GM23338 (cell line): ENCODE measurements at places on chromosomes 3 and 15. TPM values are rescaled to one million over a fixed set of nuclear protein-coding genes. Genes with fewer than 3 reads are reported as not detected.

GRCh38 chr3:56320883-56321282, 147.4 kb downstream of the ERC2 start:
- no peaks in the 10 kb centered on the region for H3K27me3 ChIP-seq
- no peak for DNase-seq
- no peak overlapping the region for H3K4me3 ChIP-seq

DNA sequence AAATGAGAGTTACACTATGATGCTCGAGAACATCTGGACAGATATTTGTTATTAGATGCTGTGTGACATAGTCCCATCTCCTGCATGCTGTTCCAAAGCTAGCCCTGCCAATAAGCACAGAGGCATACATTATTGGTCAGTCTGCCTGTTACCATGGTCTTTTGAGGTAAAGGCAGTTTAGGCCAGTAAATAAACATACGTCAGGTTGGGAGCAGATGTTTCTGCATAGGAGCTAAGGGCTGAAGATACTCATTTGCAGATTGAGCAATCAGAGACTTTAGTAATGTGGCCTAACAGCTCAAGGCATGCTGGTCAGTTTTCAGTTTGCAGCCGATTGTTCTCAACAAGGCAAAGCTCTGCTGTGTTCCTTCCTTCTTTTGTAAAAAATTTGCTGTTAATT, 192.9 kb downstream of the ADAMTSL3 start:
- H3K36me3 ChIP-seq = no peaks in the 10 kb centered on the region
- DNase-seq = no peak
- H3K4me1 ChIP-seq = no peaks in the 10 kb centered on the region
- no peak overlapping the region for H3K4me3 ChIP-seq

GRCh38 chr15:71080705-71081104, 34.6 kb upstream of the THSD4 start:
- peaks cover 27% of the 10 kb centered on the region for H3K27me3 ChIP-seq
- H3K27ac ChIP-seq = no peak overlapping the region
- DNase-seq = no peak
- peaks cover 10% of the 10 kb centered on the region for H3K4me1 ChIP-seq
- no peaks in the 10 kb centered on the region for H3K36me3 ChIP-seq
- H3K4me3 ChIP-seq = no peak overlapping the region

DNA sequence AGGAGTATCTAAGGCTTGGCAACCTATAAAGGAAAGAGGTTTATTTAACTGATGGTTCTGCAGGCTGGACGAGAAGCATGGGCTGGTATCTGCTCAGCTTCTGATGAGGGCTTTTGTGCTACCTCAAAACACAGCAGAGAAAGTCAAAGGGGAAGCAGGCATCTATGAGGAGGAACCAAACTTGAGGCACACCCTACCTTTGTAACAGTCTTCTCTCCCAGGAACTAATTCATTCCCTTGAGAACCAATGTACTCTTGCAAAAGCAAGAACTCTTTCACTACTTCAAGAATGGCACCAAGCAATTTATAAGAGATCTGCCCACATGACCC, 109.0 kb downstream of the CGGBP1 start:
- H3K27ac ChIP-seq = no peak overlapping the region
- no peaks in the 10 kb centered on the region for H3K4me1 ChIP-seq
- no peaks in the 10 kb centered on the region for H3K36me3 ChIP-seq
- H3K4me3 ChIP-seq = no peak overlapping the region

DNA sequence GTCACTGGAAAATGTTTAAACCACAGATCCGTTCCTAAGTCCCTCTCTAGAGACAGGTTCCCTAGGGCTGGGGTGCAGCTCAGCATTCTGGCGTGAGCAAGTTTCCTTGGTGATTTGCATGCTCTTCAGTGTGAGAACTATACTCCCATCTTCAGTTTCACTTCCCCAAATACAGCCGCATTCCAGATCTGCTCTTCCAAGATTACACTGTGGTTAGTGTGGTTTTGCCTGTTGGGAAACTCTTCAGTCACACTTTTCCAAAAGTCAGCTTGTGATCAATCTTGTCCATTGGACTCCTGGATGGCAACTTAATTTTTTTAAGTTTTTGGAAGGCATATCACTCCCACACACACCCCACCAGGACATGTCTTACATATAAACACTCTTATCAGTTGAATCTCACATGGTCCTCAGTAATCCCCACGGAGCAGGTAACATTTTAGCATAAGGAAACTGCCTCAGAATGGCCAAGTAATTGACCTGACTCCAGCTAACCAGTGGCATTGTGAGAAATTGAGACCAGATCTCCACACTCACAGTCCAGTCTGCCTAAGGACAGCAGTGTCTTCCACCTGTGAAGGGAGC, 33.5 kb upstream of the PTPN23 start:
- H3K27me3 ChIP-seq = no peaks in the 10 kb centered on the region
- H3K36me3 ChIP-seq = no peaks in the 10 kb centered on the region
- H3K4me1 ChIP-seq = no peaks in the 10 kb centered on the region
- no peak overlapping the region for H3K4me3 ChIP-seq

The ADAMTSL3 gene
- total RNA-seq = 0.35 and 0.87 TPM in 2 replicates

The SERP1 gene
- 214 and 252 TPM in 2 replicates for total RNA-seq

- H3K36me3 ChIP-seq = no peaks in the 10 kb centered on the region
- H3K4me3 ChIP-seq = no peak overlapping the region
- peaks cover 35% of the 10 kb centered on the region for H3K27me3 ChIP-seq
- H3K27ac ChIP-seq = no peak overlapping the region
- H3K4me1 ChIP-seq = peaks cover under 1% of the 10 kb centered on the region; the same call in 1 of the 2 replicates
- no peak for DNase-seq
Measured at GRCh38 chr3:14806641-14807263, 12.0 kb upstream of the FGD5 start.

- H3K27me3 ChIP-seq = no peaks in the 10 kb centered on the region
- no peak for DNase-seq
- no peak overlapping the region for H3K27ac ChIP-seq
- no peaks in the 10 kb centered on the region for H3K36me3 ChIP-seq
- H3K4me3 ChIP-seq = no peak overlapping the region
Measured at GRCh38 chr3:80733522-80734176, 965.9 kb upstream of the ROBO1 start.

DNA sequence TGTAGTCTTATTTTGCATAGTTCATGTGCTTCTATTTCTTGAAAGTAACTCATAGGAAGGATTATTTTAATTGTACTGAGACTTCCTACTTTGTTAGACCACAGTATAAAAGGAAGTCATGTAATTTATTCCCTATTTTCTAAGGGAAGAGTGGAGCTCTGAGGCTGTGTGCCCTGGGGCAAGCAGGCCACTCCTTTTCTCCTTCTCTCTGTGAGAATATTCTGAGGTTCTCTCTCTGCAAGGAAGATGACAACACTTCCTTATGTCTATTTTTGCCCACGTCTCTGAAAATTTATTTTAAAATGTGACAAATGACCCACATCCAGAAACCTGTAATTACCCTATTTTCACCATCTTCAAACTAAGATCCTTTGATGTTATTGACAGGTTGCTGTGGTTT, 11.0 kb downstream of the KCTD6 start:
- no peak overlapping the region for H3K4me3 ChIP-seq
- DNase-seq = no peak
- no peak overlapping the region for H3K27ac ChIP-seq
- H3K36me3 ChIP-seq = no peaks in the 10 kb centered on the region

DNA sequence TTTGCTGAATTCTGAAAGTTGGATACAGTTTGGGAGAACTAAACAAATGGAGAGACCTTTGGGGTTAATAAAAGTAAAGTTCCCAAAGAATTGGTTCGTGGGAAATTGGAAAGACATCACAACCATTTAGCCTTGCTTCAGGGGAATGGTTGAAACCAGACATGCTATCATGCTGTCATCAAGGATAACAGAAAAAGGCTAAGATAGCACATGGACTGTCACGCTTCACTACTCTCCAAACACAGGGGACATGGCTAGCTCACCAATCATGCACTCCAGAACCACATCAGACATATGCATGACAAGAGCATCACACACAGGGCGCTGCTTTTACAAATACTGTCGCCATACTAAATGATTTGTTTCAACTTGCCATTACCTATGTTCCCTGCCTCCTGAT, 671.7 kb upstream of the ROBO1 start:
- H3K27me3 ChIP-seq = no peaks in the 10 kb centered on the region
- no peaks in the 10 kb centered on the region for H3K36me3 ChIP-seq
- no peak for DNase-seq
- H3K4me3 ChIP-seq = no peak overlapping the region
- H3K27ac ChIP-seq = no peak overlapping the region

DNA sequence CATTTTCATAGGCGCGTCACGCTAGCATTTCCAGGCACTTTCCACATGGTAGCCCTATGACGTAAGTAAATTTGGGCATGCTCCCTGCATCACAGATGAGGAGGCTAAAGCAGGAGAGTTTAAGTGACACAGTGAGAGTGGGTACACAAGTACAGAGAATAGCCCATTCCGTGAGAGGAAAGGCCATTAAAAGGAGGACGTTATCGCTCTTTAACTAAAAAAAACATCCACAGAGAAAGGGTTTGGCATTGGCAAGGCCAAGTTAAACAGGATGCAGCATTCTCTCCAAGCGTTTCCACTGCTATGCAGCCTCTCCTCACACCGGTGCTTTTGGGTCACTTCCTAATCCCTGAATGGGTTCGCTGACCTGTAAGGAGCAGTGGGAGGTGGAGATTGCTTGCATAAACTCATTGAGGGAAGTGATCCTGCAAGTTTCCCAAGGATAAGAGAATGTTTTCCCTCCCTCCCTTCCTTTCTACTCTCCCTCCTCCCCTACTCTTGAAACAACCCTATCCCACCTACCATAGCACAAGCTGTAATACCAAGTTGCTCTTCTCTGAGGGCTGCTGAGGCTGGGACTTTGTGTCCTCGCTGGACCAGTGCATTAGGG, 147.7 kb downstream of the VGLL4 start:
- no peaks in the 10 kb centered on the region for H3K27me3 ChIP-seq
- H3K27ac ChIP-seq = peak overlapping the region; percentile 47
- no peaks in the 10 kb centered on the region for H3K36me3 ChIP-seq

GRCh38 chr15:101004500-101004899, 85.3 kb downstream of the LRRK1 start:
- H3K4me1 ChIP-seq = peaks cover 25% of the 10 kb centered on the region
- peaks cover 6% of the 10 kb centered on the region for H3K27me3 ChIP-seq
- H3K27ac ChIP-seq = no peak overlapping the region
- no peaks in the 10 kb centered on the region for H3K36me3 ChIP-seq
- no peak for DNase-seq

The FANCD2OS gene
- not detected in 2 replicates for total RNA-seq

The DOCK3 gene
- 5.6 and 6.1 TPM in 2 replicates for total RNA-seq

DNA sequence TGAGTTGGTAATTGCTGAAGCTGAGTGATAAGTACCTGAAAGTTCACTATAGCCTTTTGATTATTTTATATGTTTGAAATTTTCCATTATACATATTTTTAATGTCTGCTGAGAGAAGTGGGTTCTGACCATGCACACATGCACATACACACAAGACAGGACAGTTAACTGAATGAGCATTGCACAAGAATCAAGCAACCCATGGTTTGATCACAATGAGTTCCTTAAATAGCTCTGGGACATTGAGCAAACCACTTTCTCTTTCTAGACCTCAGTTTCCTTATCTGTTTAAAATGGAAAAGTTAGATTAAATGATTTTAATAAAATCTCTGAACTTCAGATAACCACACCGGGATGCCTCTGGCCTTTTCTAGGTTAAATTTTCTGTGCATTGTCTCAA, 26.7 kb downstream of the SNTN start:
- no peaks in the 10 kb centered on the region for H3K36me3 ChIP-seq
- H3K27me3 ChIP-seq = no peaks in the 10 kb centered on the region
- H3K4me1 ChIP-seq = no peaks in the 10 kb centered on the region
- H3K4me3 ChIP-seq = no peak overlapping the region
- no peak overlapping the region for H3K27ac ChIP-seq

DNA sequence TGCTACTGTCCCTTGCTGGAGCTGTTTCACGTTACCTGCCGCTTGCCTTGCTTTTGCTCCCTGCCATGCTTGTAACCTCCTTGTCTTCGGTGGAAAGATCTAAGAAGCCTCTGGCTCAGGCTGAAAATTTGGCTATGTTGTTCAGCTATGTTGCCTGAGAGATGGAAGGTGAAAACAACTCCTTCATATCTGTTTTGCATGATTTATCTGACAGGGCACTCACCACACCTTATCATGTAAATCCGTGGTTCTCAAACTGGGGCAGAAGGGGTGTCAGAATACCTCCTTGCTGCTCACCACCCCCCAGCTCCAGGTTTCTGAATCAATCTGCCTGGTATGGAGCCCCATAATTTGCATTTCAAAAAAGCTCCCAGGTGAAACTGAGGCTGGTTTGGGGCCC, 6.5 kb upstream of the CORO2B start:
- H3K27me3 ChIP-seq = peaks cover 17% of the 10 kb centered on the region
- H3K27ac ChIP-seq = no peak overlapping the region
- no peak overlapping the region for H3K4me3 ChIP-seq
- no peak for DNase-seq
- H3K36me3 ChIP-seq = no peaks in the 10 kb centered on the region

DNA sequence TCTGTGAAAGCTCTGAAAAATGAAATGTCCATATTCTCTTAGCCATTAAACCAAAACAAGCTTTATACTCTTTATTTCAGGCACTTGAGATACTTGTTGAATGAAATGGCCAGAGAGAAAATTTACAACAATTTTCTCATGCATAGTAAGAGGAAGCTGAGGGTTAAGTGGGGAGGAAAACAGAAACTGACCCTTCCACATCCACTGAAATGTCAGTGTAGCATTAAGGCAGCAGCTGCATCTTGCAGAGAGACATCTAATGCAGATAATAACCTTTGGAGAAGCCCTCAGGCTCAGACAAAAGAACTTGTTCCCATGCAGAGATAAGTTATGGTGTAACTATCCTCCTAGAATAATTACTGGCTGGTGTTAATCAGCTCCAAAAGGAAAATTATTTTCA, 34.0 kb downstream of the ZDHHC23 start:
- no peaks in the 10 kb centered on the region; the same call in 1 of the 2 replicates for H3K36me3 ChIP-seq

The IQCH gene
- 1.0 and 4.6 TPM in 2 replicates for total RNA-seq

DNA sequence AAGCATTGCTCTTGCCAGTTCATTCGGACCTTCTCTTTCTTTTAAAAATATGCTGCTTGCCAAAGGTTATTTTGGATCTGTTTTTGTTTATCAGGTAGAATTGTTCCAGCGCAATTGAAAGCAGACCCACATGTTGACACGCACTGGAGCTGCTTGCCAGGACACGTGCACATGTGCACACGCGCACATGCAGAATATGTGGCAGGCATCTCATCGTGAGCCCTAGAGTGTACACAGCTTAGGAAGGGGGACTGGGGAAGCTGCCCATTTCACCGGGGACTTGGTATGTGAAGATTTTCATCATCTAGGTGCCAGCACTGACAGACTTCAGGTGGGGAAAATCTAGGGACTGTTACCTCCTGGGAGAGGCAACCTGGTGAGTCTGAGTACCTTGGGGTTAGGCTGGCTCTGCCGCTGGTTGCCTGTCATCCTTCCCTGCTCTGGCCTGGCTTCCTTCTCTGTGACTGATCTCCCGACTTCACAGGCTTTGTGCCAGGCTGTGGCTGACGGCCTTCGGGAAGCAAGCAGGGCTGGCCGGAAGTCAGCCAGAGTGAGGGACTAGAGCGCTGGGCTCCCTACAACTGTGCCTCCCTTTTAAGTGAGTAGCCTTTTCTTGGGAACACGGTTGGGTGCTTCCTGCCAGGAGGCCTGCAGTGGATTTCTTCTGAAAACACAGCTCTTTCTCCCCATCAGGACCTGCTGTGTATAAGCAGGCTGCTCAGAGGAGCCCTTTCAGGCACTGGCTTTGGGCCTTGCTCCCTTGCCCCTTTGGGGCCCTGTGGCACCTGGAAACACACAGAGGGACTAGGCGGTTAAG, 129.3 kb downstream of the EEFSEC start:
- H3K4me3 ChIP-seq = no peak overlapping the region
- peak overlapping the region; percentile 45; the same call in 1 of the 2 replicates for H3K27ac ChIP-seq
- H3K36me3 ChIP-seq = no peaks in the 10 kb centered on the region
- no peaks in the 10 kb centered on the region; the same call in 1 of the 2 replicates for H3K27me3 ChIP-seq

The CCDC39 gene
- 0.52 TPM in 1 of 2 replicates, not detected in the other for total RNA-seq

- no peaks in the 10 kb centered on the region for H3K36me3 ChIP-seq
- no peak for DNase-seq
- 0 out of 2 replicates have a peak, but pooled peaks cover 5% of the 10 kb centered on the region for H3K4me1 ChIP-seq
- H3K27ac ChIP-seq = no peak overlapping the region
- H3K27me3 ChIP-seq = no peaks in the 10 kb centered on the region
Measured at GRCh38 chr3:117700573-117701360, 991.2 kb downstream of the TUSC7 start.

The CHDH gene
- total RNA-seq = 6.6 and 31.4 TPM in 2 replicates
